ENCODE measurements at places on chromosomes 3 and 15.

- DNase-seq: no peak
Measured at GRCh38 chr3:163622384-163622783, 1455.9 kb downstream of the SI start.

GRCh38 chr15:100355342-100355741, 13.6 kb upstream of the ADAMTS17 start:
- DNase-seq: no peak

- no peak for DNase-seq
Measured at GRCh38 chr15:61680260-61681037, 379.8 kb downstream of the VPS13C start.

- DNase-seq: no peak
Measured at GRCh38 chr3:76724706-76725105, 315.2 kb upstream of the ROBO2 start.

DNA sequence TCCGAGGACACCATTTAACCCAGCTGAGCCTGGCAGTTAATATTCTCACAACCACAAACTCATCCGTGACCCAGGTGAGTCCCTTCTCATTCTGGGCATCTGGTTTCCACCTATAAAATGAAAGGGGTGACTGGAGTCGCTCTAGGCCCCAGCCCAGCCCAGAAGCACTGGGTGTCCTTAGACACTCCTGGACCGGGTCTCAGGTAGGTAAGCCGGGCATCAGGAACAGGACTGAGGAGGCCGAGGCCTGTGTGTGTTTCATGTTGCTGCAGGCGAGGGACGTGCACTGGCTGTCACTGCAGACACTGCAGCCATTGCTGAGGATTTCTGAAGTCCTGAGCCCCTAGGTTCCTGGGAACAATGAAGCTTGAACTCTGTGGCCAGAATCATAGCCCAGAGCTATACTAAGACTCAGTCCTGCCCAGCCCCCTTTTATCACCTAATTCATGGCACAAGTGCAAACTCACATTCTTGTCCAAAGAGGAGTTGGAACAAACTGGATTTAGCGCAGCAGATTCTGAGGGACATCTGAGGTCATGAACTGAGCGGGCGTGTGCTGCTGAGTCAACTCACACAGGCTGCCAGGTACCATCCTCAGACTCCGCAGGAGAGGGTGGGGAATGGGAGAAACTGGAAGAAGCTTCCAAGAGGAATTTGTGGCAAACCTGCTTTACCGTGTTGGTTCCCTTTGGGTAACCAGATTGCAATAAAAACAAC, 184.9 kb downstream of the FAM43A start:
- no peak for DNase-seq

GRCh38 chr3:107367353-107367752, 9.9 kb upstream of the CCDC54 start:
- DNase-seq: peak; percentile 31

All from Calu3 (cell line).